ENCODE measurements at places on chromosomes 2 and 18.

- no peak for DNase-seq
Observed at GRCh38 chr2:221495731-221496130, 76.4 kb downstream of the EPHA4 start.

- no peak for DNase-seq
Observed at GRCh38 chr18:46427216-46427995, 229.6 kb downstream of the LOXHD1 start.

- no peak for DNase-seq
Observed at GRCh38 chr2:33272001-33272400, 204.4 kb upstream of the RASGRP3 start.

GRCh38 chr2:237600205-237600846 is 9.8 kb upstream of the RAB17 start:
- no peak for DNase-seq

DNA sequence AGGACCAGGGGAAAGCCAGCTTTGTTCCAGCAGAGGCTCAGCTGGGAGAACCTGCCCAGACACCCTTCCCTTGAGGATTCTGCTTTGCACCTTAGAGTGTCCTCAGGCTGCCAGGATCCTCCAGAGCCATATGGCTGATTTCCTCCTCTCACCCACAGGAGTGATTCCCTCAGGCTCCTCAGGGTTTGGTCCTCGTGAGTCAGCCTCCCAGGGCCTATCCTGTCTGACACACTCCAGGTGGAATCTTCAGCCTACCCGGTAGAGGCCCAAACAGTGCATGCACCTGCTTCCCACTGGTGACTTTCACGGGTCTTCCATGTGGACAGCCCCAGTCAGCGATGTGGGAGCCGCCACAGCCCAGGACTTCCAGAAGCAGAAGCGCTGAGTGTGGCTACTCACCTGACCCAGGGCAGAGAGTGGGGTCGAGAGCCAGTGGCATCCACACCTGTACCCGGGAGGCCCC is 73.3 kb downstream of the TFCP2L1 start:
- DNase-seq: no peak

- no peak for DNase-seq
Observed at GRCh38 chr2:215609089-215610032, 173.5 kb upstream of the FN1 start.

GRCh38 chr2:238720232-238720672 is 127.6 kb upstream of the TWIST2 start:
- no peak for DNase-seq

DNA sequence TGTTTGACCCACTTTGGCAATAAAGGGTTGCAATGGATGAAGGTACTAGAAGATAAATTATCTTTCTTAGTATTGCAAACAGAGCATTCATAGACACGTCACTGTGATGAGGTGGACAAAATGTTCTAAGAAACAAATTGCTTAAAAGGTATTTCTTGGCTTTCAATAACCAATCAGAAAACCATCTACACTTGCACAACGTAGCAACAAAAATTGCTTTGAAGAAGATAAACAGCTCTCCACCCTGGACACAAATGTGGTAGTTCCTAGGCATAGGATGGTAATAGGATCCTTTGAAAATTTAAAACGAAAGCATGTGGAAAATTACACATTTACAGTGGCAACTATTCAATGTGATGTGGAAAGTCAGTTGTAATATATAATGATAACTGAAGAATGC is 439.9 kb upstream of the ETAA1 start:
- no peak for DNase-seq

- no peak for DNase-seq
Observed at GRCh38 chr2:120323214-120323613, 22.7 kb upstream of the INHBB start.

DNA sequence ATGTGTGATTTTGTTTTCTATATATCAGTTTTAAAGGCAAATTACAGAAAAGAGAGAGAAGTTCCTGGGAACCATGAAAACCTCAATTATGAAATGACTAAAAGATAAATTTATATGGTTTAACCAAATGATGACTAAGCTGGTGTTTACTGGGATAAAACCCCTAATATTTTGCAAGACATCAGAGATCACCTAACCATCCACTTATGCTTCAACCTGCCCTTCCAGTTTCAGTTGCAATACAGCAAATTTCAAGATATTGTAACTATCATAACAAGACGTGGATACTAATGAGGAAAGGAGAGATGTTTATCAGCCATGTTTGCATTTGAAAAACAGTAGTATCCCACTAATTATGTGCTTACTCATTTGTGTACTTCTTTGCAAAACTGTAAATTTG is 108.2 kb downstream of the GAREM1 start:
- no peak for DNase-seq

DNA sequence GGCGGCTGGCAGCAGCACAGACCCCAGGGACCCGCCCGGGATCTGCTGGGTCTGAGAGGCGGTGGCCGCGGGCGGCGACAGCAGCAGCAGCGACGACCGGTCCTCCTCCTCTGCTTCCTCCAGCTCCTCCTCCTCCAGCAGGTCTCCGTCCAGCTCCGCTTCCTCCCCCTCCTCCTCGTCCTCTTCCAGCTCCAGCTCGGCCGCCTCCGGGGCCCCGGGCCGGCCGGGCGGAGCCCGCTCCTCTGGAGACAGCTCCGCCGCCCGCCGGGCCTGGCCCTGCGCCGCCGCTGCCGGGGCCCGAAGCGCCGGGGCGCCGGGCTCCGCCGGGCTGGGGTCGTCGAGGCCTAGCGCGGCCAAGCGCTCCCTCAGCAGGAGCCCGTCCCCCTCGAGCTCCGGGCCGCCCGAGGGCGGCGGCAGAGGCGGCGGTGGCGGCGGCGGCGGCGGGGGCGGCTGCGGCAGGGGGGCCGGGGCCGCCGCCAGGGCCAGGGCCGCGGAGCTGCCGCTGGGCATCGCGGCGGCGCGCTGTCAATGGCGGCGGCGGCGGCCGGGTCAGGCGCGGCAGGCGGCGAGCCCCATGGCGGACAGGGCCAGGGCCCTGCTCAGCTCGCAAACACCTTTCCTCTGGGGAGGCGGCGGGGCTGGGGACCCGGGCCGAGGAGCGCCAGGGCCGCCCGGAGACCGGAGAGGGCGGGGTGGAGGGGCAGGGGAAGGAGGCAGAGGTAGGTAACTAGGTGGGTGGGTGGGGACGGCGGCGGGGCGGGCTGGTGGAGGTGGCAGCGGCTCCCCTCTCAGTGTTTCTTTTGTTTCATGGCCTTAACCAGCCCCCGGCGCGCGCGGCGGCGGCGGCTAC is 445 bp downstream of the MEX3C start:
- peak; percentile 20 for DNase-seq

DNA sequence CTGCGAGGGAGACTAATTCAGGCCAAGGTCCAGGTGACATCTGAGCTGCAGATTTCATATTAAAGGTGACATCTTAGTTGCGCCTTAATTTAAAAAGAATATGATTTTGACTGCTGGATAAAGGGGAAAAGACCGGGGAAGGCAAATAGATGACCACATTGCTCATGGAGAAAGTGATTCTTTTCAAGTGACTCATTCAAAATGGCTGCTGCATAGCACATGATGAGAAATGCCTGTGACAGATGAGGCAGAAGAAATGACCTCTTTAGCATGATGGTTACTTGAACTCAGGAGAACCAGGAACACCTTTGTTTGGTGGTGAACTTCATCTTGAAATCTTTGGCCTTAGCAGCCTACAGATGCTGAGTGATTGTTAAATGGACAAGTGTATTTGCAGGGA is 385.8 kb upstream of the TRIB2 start:
- DNase-seq: no peak

GRCh38 chr2:8144131-8144631 is 537.7 kb upstream of the ID2 start:
- no peak for DNase-seq

GRCh38 chr2:176680916-176681516 is 411.8 kb downstream of the MTX2 start:
- DNase-seq: no peak

DNA sequence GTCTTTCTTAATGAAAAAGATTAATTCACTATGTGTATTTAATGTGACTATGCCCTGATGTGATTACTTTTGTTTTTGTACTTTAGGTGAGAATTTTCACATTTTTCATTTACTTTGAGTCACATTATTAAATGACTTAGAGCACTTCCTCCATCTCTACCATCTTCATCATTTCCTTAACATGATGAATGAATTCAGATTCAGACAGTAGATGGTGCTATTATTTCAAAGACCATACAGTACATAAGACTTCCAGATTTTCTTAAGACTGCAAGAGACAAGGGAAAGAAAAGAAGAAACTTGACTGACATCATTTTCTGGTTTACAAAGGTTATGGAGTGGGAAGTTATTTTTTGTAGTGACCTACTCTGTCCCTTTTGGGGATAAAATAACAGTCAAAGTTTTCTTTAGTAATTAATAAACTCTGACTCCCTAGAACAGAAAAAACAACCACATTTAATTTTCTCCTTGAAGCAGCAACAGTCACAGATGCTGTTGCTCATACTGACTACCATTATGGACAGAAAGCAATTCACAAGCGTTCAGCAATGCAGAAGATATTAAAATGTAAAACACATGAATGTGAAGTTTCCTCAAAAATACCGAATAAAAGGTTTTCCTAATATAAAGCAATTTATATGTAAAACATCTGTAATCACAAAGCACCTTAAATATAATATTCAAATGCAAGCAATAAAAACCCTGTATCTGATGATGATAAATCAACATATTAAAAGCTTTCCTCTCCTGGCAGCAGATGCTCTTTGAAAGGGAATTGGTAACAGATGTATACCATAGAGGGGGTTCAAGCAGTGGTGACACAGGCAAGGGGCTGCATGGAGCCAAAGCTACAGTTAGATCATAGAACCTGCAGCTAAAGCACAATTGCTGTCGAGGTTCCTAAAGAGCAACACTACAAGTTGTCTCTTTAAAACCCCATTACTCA is 1010.9 kb upstream of the NXPH2 start:
- DNase-seq: peak; percentile 36

DNA sequence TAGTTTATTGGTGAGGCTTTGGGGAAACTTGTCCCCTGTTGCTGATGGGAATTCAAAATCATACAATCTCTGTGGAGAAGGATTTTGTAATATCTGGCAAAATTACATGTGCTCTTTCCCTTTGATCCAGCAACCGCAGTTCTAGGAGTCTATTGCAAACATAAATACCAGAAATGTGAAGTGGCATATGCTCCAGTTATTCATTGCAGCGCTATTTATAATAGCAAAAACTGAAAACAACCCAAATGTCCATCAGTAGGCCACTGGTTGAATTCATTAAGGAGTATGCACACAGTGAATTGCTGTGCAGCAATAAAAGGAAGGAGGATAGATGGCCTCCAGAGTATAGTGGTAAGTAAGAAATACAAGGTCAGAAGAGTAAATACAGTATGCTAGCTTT is 76.5 kb downstream of the HNRNPLL start:
- DNase-seq: no peak

DNA sequence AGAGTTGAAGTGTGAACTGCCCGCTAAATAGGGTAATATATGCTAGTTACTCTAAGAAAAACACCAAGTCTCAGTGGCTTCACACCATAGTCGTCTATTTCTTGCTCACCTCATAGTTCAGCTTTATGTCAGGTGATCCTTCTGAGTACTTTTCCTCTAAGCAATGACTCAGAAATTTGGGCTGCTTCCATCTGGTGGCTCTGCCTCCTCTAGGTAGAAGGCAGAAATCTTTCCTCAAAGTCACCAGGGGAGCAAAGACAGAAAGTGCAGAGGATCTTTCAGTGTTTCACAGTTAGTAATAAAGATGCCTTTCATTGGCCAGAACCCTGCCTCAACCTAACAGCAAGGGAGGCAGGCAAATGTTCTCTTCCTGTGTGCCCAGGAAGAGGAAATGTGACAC is 17.3 kb downstream of the CDH20 start:
- no peak for DNase-seq

- DNase-seq: no peak
Observed at GRCh38 chr18:801137-801536, 10.9 kb downstream of the YES1 start.

DNA sequence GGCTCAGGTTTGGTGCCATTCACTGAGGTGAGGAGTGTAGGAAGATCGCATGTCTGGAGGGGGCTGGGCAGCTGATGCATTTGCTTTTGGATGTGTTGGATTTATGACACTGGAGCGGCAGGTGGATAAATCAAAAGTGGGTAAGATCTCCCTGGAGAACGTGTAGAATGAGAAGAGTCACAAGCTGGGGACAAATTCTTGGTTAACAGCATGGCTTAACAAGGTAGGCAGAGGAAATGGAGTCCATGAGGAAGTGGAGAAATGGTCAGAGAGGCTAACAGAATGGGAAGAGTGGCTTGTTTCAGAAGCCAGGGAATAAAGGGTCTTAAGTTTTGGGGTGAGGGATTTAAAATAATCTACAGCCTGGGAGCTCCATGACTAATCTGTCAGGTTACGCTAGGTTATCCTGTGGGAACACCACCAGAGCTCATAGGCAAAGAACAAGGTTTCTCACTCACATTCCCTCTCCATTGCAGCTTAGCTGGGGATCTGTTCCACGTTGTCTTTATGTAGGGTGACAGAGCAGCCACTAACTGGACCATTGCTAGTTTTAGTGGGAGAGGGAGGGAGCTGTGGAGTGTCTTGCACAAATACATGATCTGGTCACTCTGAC is 12.8 kb downstream of the TSN start:
- DNase-seq: no peak
